ENCODE measurements at places on chromosomes 6 and 20.
A peak's percentile ranks its signal among the peaks of the same experiment; 100 is the strongest.

GRCh38 chr6:34241351-34242215 is 4.9 kb downstream of the HMGA1 start:
- DNase-seq: peak; percentile 1

DNA sequence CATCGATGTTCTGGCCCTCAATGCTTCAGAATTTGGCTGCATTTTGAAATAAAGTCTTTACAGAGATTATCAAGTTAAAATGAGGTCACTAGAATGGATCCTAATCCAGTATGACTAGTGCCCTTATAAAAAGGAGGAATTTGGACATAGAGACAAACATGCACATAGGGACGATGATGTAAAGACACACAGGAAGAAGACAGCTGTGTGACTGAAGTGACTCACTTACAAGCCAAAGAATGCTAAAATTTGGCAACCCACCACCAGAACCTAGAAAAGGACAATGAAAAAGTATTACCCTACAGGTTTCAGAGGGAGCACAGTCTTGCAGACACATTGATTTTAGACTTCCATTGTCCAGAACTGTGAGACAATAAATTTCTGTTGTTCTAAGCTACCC is 322.8 kb upstream of the GJE1 start:
- DNase-seq: peak; percentile 14

- no peak for DNase-seq
These were observed 6.6 kb downstream of the BFSP1 start for GRCh38 chr20:17524560-17524959.

DNA sequence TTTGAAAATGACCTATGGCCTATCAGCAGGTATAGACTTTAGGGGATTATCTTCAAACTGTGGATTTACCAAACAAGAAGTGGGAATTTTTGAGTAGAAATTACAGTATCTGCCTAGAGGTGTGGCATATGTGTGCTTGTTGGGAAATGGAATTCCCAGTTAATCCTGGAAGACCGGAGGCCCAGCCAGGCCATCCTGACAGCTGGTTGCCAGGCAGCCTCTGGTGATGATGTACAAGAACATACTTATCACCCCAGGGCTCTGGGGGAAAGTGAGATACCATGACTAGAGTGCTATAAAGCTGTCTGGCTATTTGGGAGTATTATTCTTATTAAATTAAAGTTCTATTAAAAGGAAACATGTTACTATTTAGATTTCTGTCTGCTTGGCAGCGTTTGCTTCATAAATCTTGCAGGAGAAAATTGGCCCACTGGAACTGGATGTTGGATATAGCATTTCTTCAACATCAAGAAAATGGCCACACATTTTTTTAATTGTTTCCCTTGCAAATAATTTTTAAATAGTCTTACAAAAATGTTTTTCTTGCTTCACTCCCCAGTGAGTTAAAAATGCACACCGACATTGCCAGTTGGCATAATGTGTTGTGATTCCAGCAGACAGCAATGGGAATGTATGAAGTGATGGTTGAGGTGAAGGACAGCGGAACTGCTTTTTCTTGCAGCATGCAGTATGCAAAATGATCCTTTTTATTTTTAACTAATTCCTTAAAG is 187.8 kb downstream of the MYLK4 start:
- no peak for DNase-seq

DNA sequence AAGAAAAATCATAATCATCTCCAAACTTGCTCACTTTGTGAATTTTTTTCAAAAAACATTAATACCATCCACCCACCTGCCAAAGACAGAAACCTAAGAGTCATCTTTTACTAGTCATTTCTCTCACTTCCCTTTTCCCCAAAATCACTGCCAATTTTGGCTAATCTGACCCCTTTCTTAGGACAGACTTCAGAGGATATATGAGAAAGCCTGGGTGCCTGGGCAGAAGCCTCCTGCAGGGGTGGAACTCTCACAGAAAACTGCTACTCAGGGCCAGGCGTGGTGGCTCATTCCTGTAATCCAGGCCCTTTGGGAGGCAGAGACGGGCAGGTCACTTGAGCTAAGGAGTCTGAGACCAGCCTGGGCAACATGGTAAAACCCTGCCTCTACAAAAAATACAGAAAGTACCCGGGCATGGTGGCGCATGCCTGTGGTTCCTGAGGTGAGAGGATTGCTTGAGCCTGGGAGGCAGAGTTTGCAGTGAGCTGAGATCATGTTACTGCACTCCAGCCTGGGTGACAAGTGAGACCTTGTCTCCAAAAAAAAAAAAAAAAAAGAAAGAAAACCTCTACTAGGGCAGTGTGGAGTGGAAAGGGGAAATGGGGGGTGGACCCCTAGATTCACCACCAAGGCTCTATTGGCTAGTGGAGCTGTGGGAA is 3.8 kb downstream of the DEK start:
- DNase-seq: no peak

DNA sequence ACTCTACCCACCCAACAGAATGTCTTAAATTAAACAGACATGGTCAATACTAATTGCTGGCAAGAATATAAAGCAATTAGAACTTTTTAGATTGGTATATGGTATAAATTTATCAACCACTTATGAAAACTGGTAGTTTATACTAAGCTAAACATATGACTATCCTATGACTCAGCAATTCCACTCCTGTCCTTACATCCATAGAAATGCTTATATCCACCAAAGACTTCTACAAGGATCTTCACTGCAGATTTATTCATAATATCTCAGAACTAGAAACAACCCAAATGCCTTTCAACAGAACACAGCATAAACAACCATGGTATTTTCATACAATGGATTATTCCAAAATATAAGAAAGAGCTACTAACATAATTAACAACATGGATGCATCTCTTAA is 4.6 kb downstream of the ZNF184 start:
- no peak for DNase-seq

DNA sequence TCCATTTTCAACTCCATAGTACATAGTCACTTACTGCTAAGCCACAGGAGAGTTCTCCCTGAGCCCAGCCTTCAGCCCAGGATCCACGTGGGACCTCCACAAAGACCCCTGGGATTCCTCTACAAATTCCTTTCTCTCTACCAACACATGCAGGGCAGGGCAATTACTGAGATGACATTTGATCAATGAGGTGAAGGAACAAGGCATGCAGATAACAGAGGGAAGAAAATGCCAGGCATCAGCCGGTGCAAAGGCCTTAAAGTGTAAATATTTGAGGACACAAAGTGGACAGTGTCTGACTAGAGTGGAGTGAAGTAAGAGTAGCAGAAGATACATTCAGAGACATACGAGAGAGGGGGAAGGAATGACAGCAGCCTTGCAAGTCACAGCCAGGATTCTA is 70.2 kb downstream of the HS3ST5 start:
- DNase-seq: no peak

GRCh38 chr20:54438166-54438565 is 37.2 kb upstream of the DOK5 start:
- no peak for DNase-seq

DNA sequence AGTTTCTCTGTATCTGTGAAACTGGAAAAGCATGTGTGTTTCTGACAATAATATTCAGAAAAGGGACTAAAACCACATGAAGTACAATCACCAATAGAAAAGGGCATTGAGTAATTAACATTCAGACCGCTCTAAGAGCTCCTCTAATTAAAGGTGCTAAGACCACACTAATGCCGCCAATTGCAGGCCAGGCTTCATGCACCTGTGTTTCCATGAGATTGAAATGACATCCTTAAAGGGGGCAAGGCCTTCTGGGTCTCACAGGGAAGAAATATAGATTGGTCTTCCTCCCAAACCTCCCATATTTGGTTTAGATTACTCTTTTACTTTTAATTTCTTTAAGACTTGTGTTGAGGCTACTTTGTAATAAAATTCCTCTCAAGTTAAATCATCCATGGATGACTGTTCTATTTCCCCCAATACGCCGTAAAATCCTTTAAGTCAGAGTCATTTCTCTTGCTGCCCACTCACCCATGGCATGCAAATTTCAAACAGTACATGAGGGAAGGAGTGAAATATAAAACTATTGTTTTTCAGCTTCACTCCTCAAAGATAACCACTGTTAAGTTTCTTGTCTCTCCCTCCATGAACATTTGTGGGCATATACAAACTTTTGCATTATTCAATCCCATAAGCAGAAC is 110.6 kb downstream of the UBE3D start:
- peak; percentile 34 for DNase-seq

DNA sequence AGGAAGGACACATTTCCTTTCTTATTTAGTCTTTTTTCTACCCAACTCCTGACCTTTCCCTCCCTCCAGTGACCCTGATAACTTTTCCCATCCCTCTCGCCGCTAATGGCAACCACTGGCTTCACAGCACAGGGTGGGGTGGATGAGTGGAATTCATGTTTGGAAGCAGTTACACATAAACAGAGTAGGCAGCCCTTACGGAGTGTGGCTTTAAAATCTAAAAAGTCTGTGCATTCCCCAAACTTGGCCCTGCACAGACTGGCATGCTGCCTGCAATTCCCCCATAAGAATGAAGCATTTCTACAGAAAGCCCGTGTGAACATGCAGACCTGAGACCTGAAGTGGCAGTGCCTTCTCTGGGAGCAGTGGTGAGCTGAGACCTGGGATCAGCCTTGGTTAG is 275.9 kb upstream of the PRND start:
- DNase-seq: peak; percentile 58
